ENCODE measurements at places on chromosomes 4 and X. TPM values are rescaled to one million over a fixed set of nuclear protein-coding genes. Genes with fewer than 3 reads are reported as not detected.

- no peak overlapping the region for H3K4me3 ChIP-seq
- H3K4me1 ChIP-seq, result peaks cover 71% of the 10 kb centered on the region
- H3K36me3 ChIP-seq, result peaks cover 81% of the 10 kb centered on the region
- H3K27ac ChIP-seq, result peak overlapping the region; percentile 86
- H3K27me3 ChIP-seq, result no peaks in the 10 kb centered on the region
- no peak for DNase-seq
Measured at GRCh38 chr4:10111067-10111801, 5.4 kb downstream of the WDR1 start.

- no peaks in the 10 kb centered on the region for H3K27me3 ChIP-seq
- H3K4me1 ChIP-seq, result no peaks in the 10 kb centered on the region
- H3K27ac ChIP-seq, result no peak overlapping the region
- DNase-seq, result no peak
- H3K4me3 ChIP-seq, result no peak overlapping the region
- H3K36me3 ChIP-seq, result no peaks in the 10 kb centered on the region
Measured at GRCh38 chr4:33914386-33914785, 2329.9 kb downstream of the ARAP2 start.

GRCh38 chr4:135548711-135549110 is 1347.1 kb upstream of the PABPC4L start:
- no peaks in the 10 kb centered on the region for H3K4me1 ChIP-seq
- no peak for DNase-seq
- no peak overlapping the region for H3K4me3 ChIP-seq
- H3K36me3 ChIP-seq, result no peaks in the 10 kb centered on the region

The DTHD1 gene
- 0.38 TPM for total RNA-seq

Data from esophagus squamous epithelium (tissue), 5 donors.